ENCODE measurements at places on chromosomes 7 and 10.

DNA sequence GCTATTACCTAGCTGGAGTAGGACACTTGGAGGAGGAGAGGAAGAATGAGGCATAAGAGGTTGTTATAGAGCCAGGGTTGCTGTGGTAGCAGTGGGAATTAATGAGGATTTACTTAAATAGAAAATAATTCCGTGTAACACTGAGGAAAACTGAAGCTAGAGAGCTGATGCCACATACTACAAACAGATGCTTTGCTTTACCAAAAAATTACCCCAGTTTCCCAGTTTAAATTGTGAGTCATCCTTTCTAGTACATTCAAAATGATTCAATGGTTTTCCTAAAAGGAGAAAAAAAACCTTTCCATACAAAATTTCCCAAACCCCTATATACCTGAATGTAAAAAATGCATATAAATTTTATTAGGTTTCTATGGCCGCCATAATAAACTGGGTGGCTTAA is 58.3 kb downstream of the ZNF518A start:
- DNase-seq, result no peak

DNA sequence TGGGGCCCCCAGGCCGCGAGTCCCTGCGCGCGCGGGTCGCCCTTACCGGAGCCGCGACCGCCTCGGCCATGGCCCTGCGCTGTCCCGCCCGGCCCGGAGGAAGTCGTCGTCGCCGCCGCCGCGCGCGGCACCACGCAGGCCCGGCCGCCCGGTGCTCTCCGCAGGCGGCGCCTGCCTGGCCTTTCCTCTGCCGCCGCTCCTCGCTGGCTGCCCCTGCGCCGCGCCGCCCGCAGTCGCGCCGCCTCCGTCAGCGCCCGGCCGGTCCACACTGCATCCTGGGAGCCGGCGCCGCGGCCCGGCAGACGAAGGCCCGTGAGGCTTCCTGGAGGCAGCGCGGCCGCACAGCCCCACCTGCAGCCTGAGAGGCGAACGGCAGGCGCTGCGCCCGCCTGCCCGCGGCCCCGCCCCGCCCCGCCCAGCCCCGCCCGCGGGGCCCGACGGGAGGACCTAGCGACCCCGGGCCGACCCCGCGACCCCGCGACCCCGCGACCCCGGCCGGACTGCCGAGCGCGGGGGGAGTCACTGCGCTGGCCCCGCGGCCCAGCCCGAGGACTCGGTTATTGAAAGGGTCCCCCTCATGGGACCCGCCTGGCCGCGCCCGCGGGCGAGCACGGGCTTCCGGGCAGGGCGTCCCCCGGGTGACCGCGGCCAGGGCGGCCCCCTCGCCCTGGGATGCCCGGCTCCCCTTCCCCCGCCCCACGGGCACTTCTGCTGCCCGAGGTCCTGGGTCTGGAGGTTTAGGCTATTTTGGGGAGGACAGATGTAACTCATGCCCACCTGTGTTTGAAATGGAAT is at the start of gene ZNF746:
Gene ZNF746, minus strand, starts transcription at position 343 of the 795 bp plus-strand sequence. Its CDS starts 273 bp downstream, at position 70.
- peak; percentile 36 for DNase-seq

- DNase-seq, result no peak
These were observed 474 bp downstream of the ORC5 start for GRCh38 chr7:104207348-104207730.

DNA sequence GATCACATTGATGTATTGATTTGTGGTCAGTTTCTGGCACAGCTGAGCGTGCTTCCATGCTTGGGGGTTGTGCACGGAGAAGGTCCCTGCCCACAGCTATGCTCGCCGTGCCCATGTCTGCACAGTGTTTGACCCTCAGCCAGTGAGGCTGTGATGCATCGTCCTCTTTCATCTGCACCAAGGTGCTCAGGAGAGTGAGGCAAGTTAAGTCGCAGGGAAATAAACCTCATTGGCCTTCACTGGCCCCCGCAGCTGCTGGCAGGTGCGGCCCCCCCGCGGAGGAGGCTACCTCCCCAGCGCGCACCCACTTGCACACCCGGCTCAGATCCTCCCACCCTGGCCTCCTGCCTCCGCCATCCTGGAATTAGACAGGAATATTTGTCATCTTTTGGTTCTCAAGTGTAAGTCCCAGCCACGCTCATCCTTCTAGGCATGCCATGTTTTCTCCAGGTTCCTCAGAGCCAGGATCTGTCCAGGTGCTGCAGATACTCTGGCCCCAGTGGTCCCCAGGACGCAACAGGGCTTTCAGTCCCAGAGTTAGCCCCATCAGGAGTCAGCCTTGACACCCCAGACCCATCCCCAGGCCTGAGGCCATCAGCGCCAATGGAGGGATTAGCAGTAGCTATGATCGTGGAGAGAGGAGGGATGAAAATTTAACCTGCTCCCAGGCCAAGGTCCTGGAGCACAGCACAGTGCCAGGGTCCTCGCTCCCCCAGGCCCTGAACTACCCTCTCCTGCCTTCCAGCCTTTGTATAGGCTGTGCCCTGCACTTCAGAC is 93.7 kb downstream of the OAT start:
- no peak for DNase-seq

DNA sequence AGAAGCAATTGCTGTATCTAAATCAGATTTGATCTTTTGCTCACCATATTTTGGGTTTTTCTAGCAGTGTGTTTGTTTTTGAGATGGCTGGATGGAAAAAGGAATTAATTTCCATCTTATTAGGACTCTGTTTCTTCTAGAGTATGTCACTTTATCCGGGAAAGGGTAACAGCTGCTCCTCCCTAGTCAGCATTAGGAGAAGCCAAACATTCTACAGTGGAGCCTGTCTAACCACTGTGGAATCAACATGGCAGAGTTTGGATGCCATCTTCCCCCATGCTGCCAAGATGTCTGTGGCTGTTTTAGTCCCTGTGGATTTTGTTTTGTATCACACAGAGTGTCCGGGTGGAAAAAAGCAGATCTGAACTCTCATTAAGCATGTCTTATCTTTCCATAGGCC is 16.0 kb upstream of the LMOD2 start:
- no peak for DNase-seq
